Placental pericyte (primary cell): ENCODE measurements at places on chromosomes 1 and 21. TPM values are rescaled to one million over a fixed set of nuclear protein-coding genes. Genes with fewer than 3 reads are reported as not detected.

TMEM54 gene
- total RNA-seq, result 10.3 and 29.3 TPM in 2 replicates

RASAL2 gene
- total RNA-seq, result 22.3 and 29.2 TPM in 2 replicates

GNAT2 gene
- 0.44 TPM in 1 of 2 replicates, not detected in the other for total RNA-seq

ACTA1 gene
- not detected in 2 replicates for total RNA-seq

CIART gene
- 0.66 and 3.4 TPM in 2 replicates for total RNA-seq

FCRL4 gene
- total RNA-seq, result not detected in 2 replicates

DCST1 gene
- total RNA-seq, result not detected in 2 replicates

CLIC6 gene
- total RNA-seq, result under 0.01 TPM in 1 of 2 replicates, not detected in the other

PTCH2 gene
- total RNA-seq, result 0.22 and 0.29 TPM in 2 replicates
